ENCODE measurements at places on chromosomes 5 and 9.

GRCh38 chr9:70444904-70445303 lies 30.4 kb upstream of the KLF9 start:
- DNase-seq: no peak

GRCh38 chr5:66863243-66864170 lies 267.3 kb downstream of the MAST4 start:
- no peak for DNase-seq

GRCh38 chr9:715300-715699 lies 126.2 kb upstream of the DMRT1 start:
- DNase-seq: no peak

DNA sequence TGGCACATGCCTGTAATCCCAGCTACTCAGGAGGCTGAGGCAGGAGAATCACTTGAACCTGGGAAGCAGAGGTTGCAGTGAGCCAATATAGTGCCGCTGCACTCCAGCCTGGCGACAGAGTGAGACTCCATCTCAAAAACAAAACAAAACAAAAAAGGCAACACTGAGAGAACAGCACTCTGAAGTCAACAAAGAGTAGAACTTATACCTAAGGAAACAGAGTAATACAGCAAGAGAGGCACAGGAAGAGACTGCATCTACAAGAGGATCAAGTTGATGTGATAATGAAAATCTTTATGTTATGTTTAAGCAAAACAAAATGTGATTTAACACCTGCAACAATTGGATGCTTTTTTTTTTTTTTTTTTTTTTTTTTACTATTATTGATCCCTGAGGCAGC lies 33.1 kb downstream of the FYB1 start:
- DNase-seq: no peak

DNA sequence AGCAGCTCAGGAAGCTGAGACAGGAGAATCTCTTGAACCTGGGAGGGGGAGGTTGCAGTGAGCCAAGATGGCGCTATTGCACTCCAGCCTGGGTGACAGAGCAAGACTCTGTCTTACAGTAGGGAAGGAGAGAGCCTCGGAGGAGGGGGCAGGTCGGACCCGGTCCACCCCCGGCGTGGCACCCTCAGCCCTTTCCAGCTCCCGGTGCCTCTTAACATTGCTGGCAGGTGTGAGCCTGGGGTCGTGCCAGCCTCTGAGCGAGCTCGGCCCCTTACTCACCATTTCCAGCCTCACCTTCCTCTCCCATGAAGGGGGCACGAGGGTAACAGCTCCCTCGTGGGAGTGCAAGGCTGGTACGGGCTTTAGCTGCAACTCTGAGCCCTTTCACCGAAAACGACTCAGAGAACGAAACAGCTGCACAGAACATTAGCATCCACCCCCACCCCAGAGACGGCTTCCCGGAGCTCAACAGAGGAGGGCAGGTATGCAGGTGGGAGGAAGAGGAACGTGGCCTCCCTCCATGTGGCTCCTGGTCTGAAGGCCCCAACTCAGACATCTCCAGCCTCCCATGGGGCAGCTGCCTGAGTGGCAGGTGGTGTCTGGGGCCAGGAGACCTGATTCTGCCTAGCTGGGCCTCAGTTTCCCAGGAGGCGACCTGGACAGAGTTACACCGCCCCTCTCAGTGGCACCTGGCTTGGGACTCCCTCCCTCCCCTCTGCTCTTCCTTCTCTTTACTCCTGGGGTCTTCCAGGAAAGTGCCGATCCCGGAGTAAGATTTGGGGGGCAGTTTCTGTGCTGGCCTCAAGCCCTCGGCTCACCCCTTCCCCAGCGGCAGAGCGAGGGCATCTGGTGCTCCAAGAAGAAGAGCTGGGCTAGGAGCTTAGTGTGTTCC lies 28.5 kb upstream of the ABO start:
- no peak for DNase-seq

All from CD4-positive, alpha-beta T cell treated with Interleukin-12 subunit alpha and Interleukin-12 subunit beta, for 1 hour (primary cell).